HuH-7 (cell line): ENCODE measurements at places on chromosomes 3 and 15.

DNA sequence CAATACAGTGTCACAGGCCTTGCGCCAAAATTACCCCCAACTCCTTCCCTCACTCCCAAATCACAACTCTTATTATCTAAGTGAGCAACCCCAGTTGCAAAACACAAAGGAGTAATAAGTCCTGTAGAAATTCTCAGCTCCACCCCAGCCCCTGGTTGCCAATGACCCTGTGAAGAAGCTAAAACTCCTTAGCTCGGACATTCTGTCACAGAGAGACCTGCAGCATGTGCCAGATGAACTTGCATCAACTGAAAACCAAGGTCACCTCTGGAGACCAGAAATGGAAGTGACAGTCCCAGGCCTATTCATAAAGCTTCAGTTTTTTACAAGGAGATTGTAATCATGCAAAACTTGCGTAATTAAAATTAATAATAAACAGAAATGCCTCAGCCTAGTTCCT lies 55.2 kb downstream of the RBPMS2 start:
- DNase-seq: no peak

DNA sequence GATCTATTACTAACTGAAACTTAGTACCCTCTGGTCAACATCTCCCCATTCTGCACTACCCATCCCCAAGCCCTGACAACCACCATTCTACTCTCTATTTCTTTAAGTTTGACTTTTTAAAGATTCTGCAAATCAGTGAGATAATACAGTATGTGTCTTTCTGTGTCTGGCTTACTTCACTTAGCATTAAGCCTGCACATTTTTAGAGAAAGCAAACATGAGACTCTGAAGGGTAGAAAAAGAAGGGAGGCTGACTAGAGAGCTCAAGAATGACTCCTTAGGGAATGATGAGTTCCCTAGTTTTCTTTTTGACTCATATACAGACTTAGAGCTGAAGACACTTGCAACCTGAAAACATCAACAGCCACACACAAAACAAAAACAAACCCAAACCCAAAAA lies 311.3 kb downstream of the SQOR start:
- no peak for DNase-seq

DNA sequence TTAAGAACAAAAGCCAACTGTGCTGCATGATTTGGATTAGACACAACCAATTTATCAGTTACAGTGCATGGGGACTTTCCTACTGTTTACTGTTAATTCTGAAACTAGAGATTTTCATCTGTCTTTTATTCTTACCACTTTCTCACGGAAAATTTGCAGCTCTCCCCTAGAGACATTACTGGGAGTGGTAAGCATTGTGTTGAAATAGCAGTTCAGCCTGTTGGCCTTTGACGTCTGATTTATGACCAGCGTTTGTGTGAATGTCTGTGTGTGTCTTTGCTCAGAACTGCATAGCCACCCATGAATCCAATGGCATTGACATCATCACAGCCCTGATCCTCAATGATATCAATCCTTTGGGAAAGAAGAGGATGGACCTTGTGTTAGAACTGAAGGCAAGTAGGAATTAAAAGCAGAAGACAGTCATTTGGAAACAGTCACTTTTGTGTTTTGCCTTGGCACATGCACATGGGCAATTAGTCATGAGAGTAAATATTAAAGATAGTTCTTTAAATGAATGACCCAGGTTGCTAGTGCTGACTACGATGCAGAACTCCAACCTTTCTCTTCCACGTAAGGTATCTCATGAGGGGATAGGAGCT lies 202.2 kb upstream of the BHLHE40 start:
- peak; percentile 90 for DNase-seq

- DNase-seq: no peak
Measured at GRCh38 chr3:67715971-67716370, 61.6 kb upstream of the SUCLG2 start.

DNA sequence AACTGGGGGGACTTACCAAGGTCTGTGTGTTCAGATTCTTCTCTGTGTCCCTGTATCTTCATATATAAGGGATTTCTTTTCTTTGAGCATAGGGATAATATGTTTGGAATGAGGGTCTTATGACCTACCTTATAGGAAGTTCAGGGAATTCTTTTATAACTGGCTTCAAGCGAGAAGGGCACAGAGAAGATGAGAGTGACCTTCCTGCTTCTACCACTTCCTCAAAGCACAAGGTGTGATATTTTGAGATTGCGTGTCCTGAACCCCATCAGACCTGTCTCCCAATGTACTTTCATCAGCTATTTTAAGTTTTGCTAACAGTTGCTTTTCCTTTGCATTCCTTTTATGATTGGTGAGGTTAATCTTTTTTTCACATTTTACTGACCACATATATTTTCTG lies 3.1 kb upstream of the PSMD6 start:
- no peak for DNase-seq

DNA sequence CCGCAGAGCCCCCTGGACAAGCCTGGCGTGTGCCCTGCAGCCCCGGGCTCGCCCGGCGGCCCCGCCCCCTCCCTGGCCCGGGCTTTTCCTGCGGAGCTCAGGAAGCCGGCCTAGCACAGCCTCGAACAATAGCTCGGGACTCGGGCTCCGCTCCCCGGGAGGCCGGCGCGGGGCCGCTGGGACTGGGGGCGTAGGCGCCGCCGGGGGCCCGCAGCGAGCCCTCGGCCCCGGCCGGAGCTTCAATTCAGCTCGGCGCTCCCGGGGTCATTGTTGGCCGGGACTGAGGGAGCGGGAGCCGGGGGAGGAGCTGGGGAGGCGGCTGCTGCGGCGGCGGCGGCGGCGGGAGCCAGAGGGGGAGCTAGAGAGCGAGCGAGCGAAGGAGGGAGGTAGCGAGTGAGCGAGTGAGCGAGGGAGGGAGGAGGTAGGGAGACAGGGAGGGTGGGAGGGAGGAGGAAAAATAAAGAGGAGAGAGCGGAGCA lies 41.0 kb upstream of the ROPN1 start:
- DNase-seq: peak; percentile 94
